Ureter (tissue), 1 donor: ENCODE measurements at places on chromosomes 5 and 9.

GRCh38 chr9:85401998-85402397 lies 339.8 kb downstream of the AGTPBP1 start:
- DNase-seq: no peak

- no peak for DNase-seq
These were observed 35.9 kb downstream of the SVEP1 start for GRCh38 chr9:110543631-110544051.

GRCh38 chr5:176780176-176781053 lies 29.9 kb upstream of the UNC5A start:
- DNase-seq: no peak

- DNase-seq: no peak
These were observed 27.0 kb upstream of the FRRS1L start for GRCh38 chr9:109193974-109194556.

DNA sequence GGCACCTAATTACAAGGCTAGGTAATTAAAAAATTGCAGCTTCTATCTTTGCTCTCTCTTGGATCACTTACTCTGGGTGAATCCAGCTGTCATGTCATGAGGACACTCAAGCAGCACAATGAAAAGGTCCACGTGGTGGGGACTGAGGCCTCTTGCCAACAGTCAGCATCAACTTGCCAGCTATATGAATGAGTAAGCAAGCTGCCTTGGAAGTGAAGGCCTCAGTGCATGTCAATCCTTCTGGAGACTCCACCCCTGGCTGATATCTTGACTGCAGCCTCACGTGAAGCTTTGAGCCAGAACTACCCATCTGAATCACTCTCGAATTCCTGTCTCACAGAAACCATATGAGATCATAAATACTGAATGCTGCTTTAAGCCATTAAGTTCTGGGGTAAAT lies 140.5 kb downstream of the SNX18 start:
- no peak for DNase-seq

DNA sequence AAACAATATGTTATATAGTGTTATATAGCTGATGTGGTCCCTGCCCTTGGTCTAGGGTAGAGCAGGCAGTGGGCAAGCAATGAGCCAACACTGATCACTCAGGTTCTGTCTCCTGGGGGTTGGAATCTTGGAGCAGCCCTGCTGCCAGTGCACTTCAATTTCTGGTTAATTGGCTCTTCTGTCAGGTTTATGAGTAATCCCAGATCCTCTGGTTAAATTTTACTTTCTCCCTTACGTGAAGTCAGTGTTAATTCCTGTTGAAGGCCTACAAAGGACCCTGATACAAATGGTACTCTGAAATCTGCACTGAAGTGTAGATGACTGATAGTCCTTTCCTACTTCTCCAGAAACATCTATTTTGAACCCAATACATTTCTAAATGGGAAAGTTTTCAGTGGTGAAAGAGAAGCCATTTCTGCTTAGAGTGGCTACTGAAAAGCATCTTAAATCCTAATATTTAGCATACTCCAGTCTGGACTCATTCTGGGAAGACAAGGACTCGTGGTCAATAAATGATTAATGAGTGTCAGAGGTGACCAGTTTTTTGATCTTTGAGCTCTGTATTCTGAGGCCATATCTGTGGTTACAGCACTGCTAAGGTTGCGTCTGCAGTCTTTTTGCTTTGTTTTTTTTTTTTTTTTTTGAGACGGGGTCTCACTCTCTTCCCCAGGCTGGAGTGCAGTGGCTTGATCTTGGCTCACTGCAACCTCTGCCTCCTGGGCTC lies 442.4 kb downstream of the KIF4B start:
- no peak for DNase-seq

DNA sequence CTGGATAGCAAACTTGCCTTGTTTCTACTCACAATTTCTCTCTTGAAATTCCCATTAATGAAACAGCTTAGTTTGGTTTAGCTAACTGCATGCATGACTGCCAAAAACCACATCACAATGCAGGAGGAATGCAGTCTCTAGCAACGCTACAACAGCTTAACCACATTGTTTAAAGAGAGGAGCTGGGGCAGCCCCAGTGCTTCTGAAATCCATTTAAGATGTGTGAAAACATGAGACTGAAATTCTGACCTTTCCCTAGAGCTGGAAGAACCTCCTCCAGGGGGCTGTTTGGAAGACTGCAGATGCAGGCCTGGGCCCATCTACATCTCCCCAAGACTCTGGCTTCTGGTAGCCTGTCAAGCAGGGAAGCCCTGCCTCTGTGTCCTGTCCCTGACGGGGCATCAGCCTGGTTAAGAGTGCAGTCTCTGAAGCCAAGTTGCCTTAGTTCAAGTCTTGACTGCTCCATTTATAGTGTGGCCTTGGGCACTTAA lies 157.1 kb downstream of the ZNF462 start:
- DNase-seq: no peak

GRCh38 chr9:81335879-81336421 lies 353.4 kb downstream of the TLE1 start:
- DNase-seq: no peak

DNA sequence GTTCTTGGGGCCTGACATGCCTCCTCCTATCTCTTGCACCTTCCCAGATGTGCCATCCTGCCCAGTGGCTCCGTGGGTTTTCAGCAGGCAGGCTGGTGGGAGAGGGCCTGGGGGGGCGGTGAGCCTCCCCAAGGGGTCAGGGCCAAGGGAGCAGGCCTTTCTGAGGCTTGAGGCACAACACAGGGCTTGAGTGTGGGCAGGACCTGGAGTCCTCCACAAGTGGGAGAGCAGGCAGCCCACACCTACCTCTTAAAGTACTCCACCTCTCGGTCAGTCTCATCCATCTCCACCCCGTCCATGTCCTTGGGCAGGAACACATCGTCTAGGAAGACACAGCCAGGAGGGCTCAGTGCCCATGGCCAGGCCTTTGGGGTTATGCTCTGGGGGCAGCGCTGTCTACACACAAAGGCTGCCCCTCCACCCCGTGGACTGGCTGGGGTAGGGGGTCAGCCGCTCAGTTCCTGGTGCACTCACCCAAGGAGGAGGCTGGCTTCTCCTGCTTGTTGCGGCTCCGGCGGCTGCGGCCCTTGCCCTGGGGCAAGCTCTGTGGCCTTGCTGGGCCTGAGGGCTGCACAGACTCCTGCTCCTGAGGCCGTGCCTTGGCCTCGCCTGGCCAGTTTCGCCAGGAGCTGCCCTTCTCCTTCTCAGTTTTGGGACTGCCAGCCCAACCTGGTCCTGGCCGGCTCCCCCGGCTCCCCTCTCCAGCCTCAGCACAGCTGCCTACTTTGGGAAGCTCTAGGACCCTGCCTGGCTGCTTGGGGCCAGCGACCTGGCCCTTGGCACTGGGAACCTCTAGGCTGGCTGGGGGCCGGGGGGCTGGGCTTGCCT lies 7.2 kb upstream of the DDX41 start:
- DNase-seq: no peak

DNA sequence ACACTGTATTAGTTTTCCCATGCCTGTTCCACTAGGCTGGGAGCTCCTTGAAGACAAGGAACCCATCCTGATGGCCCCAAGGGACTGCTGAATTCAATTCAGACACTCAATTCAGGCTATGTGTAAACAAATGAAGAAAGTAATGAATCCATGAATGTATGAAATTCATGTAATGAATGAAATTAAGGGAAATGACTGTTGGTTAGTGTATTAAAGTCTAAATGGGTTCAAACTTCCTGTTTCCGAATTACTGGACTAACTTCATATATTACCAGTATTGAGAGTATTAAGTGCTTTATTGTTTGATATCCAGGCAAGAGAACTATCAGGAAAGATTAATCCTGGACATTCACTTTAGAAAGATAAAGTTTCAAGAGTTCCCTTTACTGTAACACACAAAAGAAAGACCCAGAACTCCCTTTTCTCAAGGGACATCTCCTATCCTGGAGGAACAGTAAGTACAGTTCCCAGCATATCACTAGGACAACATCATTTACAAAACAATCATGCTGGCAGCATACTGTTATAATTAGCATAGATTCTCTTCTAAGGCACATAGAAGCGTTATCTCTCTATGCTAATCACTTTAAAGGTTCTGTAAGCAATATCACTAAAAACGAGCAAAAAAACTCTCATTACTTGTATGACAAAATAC lies 28.5 kb upstream of the IFNK start:
- no peak for DNase-seq
